ENCODE measurements at places on chromosomes 2 and 18. TPM values are rescaled to one million over a fixed set of nuclear protein-coding genes. Genes with fewer than 3 reads are reported as not detected.

Gene LOXL3
- 11.6 TPM for total RNA-seq

Gene RPRD1A
- 36.8 TPM for total RNA-seq

Gene CWC22
- 24.0 TPM for total RNA-seq

DNA sequence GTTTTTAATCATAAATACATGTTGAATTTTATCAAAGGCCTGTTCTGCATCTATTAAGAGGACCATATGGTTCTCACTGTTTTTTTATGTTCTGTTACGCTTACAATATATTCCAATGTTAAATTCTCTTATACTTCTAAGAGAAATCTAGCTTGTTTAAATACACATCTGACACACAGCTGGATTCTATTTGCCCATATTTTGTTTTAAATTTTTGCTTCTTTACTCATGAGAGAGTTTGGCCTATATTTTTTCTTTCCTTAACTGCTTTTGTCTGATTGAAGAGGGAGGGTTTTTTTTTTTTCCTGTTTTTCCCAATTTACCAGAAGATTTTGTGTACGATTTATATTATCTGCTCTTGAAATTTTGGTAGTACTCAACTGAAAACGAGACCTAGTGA lies 34.9 kb downstream of the RNF144A start:
- H3K27me3 ChIP-seq = no peaks in the 10 kb centered on the region
- no peak for DNase-seq
- H3K4me3 ChIP-seq = no peak overlapping the region

DNA sequence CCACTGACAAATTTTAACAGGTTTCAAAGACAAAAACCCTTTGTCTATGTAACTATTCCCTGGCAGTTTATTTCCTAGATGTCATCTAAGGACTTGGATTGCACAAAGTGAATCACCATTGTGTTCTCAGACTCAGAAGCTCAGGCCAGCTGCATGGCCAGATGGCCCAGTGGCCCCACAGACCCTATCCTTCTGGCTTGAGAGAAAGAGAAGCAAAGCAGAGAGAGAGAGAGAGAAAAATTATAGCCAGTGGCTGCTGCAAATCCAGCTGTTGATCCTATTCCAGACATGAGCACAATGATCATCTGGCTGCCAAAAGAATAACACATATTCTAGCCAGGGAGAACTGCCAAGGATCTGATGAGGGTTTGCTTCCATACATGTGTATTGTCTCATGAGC lies 25.8 kb downstream of the CTLA4 start:
- DNase-seq = no peak
- no peak overlapping the region for H3K27ac ChIP-seq

DNA sequence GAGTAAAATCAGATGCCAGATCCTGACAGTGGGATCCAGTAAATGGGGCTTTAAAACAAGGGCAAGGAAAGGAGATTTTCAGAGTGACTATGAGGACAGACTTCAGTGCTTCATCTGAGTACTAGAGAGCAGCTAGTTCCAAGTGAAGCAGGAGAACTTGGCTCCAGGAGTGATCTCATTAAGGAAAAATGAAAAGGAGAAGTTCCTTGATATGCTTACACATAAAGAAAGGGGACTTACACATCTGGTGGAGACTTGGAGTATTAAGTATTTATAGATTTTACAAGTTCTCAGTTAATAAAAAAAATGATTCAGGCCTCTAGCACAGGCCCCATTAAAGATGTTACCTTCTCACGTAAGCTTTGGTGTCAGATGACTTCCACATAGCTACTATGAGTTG lies 105.8 kb downstream of the ICOS start:
- no peak overlapping the region for H3K27ac ChIP-seq
- H3K4me3 ChIP-seq = no peak overlapping the region
- no peaks in the 10 kb centered on the region for H3K27me3 ChIP-seq
- no peaks in the 10 kb centered on the region for H3K36me3 ChIP-seq
- DNase-seq = no peak

DNA sequence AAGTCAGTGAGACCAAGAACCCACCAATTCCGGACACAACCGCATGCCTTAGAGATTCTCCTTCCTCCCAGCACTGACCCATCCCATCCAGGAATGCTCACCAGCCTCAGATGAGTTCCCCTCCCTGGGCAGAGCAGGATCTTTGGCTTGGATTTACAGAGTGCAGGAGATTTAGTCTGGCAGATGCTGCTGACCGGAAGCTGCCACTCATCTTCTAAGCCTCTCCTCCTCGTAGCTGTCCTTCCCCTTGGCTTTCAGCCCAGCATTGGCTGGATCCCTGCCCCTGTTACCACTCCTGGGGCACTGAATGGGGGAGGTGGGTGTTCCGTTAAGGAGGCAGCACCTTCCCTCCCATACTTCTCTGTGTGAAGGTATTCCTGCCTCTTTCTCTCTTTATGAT lies 53.2 kb downstream of the VWA3B start:
- H3K36me3 ChIP-seq = no peaks in the 10 kb centered on the region
- no peaks in the 10 kb centered on the region for H3K4me1 ChIP-seq
- H3K4me3 ChIP-seq = no peak overlapping the region
- no peak overlapping the region for H3K27ac ChIP-seq
- H3K27me3 ChIP-seq = no peaks in the 10 kb centered on the region
